Tibial nerve (tissue), 4 donors: ENCODE measurements at places on chromosomes 3 and 15. TPM values are rescaled to one million over a fixed set of nuclear protein-coding genes. Genes with fewer than 3 reads are reported as not detected.

SYNPR gene
- not detected for total RNA-seq

SERPINI2 gene
- not detected for total RNA-seq

GP9 gene
- total RNA-seq: not detected

CA12 gene
- 2.5 TPM for total RNA-seq

RAB6B gene
- total RNA-seq: 1.4 TPM

- no peak for DNase-seq
Measured at GRCh38 chr3:34176723-34177122, 378.3 kb downstream of the PDCD6IP start.

- no peak for DNase-seq
Measured at GRCh38 chr3:196557236-196557635, 11.1 kb downstream of the WDR53 start.

DNA sequence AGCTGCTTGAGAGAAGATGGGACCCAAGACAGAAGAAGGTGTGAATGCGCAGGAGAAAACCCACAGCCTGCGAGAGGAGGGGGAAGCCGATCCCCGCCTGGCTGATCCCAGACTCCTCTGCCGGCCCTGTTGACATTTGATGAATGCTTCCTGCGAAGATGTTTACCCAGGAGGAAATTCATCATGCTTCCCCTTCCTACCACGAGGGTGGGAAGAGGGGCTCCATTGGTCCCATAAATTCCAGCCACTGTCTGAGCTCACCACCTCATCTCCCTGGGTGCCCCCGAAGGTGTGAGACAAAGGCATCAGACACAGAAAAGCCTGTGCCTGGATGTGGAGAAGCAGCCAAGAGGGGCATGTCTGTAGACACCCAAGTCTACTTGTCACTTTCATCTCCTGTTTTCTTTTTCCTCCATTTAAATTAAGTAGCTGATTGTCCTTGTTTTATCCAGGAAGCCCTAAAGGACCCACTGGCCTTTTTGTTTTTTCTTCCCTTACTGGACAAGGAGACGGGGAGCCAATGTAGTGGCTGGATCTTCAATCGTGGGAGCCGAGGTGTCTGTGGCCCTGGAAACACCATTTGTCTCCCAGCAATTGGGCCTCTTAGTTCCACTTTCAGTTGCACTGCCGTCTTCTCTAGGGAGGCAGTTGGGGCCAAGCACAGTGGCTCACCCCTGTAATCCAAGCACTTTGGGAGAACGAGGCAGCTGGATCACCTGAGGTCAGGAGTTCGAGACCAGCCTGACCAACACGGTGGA lies 95.3 kb upstream of the HES1 start:
- DNase-seq: no peak

DNA sequence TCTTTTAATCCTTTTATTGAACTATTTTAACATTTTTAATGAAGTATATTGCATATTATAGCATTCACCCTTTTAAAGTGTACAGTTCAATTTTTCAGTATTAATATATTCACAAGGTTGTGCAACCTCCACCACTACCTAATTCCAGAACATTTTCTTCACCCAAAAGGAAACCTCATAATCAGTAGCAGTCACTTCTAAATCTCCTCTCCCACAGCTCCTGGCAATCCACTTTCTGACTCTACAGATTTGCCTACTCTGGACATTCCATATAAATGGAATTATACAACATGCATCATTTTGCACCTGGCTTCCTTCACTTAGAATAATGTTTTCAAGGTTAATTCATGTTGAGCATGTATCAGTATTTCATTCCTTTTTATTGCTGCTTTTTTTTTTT lies 55.0 kb upstream of the HRH1 start:
- no peak for DNase-seq

DNA sequence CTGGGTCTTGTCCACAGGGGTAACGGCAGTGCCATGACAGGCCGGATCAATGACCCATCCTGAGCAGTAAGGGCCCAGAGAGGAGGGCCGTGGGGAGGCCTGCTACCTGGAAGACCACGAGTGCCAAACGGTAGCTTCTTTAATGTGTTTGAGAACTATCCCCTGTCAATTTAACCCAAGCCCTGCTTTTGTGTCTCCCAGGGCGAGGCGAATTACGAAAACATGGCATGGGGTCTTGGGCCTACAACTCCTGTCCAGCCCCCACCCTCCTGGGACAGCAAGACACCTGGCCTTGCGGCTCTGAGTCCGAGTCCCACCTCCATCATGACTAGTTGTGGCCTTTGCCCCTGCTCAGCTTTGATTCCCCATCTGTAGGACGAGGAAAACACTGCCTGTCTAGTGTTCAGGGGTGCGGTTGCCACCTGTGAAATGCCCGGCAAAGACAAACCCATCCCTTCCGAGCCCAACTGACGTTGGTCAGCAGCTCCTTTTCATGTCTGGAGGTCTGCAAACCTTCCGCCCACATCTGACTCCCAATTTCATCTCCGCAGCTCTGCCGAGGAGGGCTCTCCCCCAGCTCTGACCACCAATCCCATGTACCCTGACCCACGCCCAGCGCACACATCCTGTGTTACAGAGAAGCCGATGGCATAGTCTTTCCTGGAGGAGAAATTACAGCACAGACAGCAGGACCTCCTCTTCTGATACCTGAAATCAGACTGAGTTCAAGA lies 28.9 kb upstream of the SNRPA1 start:
- no peak for DNase-seq

DNA sequence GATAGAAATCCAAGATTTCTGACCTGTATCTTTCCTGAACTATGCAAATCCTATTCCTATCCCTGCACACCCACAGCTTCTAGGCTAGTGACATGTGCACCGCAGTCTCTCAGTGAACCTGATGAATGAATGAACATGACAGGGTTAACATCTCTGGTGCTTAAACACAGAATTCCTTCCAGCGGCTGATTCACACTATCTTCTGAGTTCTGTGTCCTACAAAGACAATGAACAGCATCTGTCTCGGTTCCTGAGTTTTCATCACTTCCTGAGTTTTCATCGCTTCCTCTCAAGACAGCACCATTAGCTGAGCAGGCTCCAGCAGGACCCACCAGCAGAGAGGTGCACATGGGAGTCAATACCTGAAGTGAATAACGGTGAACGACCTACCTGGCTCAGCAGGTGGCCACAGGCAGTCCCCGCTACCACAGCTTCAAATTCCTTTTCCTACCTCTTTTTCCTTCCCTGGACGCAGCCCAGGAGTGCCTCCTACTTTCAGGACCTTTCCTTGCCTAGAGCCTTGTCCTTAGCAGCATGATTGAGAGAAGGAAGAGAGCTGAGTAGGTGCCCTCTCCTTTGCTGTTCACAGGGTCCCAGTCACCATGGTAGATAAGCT lies 113.5 kb downstream of the IGF2BP2 start:
- no peak for DNase-seq

GRCh38 chr15:38069511-38070011 lies 135.1 kb downstream of the TMCO5A start:
- no peak for DNase-seq

DNA sequence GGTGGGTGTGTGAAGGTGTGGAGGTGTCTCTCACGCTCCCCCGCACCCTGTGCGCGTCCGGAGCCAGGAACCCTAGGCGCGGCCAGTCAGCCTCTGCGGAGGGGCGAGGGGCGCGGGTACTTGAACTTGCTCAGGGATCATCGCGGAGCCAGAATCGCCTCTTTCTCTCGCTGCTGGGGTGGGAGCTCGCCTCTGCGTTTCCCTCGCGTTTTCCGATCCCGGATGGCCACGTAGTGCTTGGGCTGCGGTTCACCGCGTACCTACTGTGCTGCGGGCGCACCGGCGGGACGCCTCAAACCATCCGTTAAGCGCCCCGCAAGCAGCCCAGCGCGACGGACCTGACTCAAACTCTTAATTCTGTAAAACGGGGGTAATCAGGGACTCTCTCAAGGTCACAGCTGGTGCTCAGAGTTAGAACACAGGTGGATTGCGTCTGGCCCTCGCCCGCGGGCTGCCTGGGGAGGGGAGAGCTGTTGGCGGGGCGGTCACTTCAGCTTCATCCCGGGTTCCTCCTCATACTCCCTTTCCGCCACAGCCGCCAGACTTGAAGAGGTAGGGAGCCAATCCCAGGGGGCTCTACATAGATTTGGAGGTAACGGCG lies 686 bp downstream of the MYRIP start:
- DNase-seq: no peak

DNA sequence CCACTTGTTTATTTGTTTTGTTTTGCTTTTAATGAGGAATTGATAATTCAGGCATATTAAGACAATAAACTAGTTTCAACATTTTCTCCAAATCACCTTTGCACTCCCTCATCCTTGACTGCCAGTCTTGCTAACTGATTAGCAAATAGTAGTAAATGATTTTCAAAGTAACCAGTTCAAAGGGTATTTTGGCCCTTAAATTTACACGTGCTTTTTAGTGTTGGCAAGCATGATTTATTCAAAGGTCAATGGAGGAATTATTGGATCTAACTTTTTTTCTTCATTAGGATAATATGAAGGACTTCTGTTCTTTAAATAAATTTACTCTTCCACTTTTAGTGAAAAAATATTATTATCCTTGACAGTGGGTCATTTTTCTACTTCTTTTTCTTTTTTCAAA lies 53.8 kb downstream of the BCHE start:
- DNase-seq: no peak

- DNase-seq: no peak
Measured at GRCh38 chr3:106329521-106329920, 460.7 kb upstream of the CBLB start.

GRCh38 chr3:178381555-178381954 lies 154.7 kb upstream of the KCNMB2 start:
- no peak for DNase-seq

- DNase-seq: no peak
Measured at GRCh38 chr3:45950686-45951600, 7.7 kb downstream of the CXCR6 start.

GRCh38 chr3:71414189-71414927 lies 169.2 kb downstream of the FOXP1 start:
- DNase-seq: no peak

DNA sequence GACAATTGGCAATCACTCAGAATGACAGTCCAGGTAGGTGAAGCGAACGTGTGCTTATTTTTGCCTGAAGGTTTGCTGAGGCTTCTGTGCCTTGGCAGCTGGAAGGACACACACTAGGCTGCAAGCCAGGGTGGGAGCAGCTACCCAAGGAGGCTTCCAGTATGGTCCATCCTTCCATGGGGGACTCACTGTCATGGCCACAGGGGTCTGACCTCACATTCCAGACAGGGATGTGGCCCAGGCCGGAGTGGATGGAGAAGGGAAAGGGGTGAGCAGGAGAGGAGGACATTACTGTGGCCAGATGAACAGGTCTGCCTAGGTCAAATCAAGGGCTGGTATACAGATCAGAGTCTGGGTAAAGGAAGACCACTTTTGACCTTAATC lies 247.7 kb downstream of the ADAMTS17 start:
- DNase-seq: no peak

DNA sequence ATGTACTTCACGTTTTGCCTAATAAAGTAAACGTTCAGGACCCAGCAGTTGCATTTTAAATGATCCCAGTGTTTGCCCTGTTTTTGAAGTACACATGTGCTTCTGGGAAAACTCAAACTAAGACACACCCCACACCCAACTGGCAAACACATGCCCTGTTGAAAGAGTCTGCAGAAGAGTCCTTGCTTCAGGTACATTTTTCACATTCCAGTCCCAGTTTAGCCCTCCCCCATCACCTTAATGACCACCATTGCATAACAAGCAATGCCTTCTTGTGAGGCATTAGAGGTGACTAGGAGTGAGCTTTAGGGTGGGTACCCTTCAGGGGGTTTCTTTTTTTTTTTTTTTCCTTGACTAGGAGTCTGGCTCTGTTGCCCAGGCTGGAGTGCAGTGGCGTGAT lies 322.3 kb downstream of the CNTN4 start:
- no peak for DNase-seq

DNA sequence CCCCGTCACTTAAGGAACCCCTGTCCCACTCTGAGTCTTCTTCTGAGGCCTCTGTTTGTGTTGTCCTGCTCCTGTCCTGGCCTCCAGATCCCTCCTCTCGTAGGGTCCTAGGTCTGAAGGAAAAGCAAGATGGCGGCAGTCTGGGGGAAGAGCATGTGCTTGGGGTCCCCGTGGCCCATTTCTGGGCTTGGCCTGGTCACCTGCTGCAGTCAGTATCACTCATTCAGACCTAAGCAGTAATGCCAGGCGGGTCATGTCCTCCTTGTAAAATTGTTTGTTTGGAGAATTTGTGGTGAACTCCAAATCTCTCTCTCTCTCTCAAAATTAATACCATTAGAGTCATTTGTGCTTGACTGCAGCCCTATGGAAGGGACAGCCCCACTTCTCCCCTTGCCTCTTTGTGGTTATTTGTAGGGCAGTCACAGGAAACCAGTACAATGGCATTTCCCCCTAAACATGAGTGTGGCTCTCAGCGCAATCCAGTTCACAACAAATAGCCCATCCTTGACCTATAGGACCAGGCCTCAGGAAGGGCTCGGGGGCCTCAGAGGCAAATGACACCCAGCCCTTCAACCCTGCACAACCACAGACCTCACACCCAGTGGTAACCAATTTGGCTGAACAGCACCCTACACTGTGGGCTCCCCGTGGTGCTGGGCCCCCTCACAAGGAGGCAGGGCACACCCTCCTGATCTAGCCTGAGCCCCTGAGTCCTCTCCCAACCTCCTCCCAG lies 173.5 kb downstream of the OR4M2 start:
- DNase-seq: no peak

GRCh38 chr15:41502795-41503668 lies 9.4 kb downstream of the ITPKA start:
- DNase-seq: no peak

- DNase-seq: no peak
Measured at GRCh38 chr3:87045473-87045872, 54.5 kb upstream of the VGLL3 start.

DNA sequence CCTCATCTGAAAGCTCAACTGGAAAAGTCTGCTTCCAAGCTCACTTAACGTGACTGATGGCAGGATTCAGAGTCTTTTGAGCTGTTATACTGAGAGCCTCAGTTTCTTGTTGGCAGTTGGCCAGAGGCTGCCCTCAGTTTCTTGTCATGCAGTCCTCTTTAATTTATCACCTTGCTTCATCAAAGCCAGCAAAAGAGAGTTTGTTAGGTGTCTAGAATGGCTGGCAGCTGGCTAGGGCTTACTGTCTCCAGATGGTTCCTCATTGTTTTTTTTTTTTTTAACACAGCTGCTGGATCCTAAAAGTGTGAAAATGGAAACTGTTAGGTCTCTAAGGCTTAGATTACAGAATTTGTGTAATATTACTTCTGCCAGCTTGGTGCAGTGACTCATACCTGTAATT lies 310.6 kb downstream of the PDCD6IP start:
- DNase-seq: no peak

DNA sequence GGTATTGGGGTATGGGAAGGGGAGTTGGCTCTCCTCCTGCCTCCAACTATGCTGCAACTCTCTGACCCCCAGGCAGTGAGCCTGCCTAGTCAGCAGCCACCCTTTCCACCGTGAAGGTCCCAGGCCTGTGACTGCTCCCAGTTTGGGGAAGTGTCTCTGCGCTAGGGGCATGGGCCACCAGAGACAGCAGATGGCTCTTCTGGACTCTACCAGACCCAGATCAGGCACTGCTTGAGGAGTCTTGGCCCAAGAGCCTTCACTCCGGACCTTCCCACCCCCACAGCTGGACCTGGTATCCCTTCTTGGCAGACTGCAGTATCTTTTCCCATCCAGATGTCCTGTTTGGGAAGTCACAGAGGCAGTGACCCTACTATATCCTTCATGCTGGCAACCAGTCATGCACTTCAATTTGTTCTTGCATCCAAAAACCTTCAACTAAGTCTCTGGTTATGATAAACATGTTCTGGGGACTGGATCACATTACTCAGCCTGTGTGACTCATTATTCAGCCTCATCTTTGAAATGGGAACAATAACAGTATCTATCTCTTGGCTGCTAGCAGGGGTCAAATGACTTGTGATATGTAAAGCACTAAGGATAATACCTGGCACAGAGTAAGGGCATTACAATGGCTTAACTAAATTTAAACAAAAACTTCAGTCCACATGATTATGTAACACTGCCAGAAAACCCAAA lies 62.7 kb downstream of the POMGNT2 start:
- DNase-seq: no peak

GRCh38 chr3:128932516-128933212 lies 53.2 kb downstream of the ACAD9 start:
- no peak for DNase-seq
